ENCODE measurements at places on chromosomes 3 and 15.

DNA sequence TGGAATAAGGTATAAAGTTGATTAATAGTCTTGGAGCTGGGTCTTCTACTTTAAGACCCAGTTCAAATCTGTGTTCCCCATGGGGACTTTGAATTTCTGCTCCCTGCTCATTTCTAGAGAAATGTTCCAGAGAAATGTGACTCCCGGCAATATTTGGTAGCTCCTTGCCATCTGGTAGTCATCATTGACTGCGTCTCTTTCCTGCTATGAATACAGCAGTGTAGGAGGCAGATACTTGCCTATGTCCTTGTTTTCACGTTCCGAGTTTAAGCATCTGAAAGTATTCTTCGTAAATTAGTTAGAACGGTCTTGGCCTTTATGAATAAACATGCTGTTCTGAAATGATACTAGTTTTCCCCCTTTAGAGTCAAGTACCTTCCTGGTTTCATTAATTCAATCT is 352.9 kb downstream of the PTPRG start:
- DNase-seq, result no peak

DNA sequence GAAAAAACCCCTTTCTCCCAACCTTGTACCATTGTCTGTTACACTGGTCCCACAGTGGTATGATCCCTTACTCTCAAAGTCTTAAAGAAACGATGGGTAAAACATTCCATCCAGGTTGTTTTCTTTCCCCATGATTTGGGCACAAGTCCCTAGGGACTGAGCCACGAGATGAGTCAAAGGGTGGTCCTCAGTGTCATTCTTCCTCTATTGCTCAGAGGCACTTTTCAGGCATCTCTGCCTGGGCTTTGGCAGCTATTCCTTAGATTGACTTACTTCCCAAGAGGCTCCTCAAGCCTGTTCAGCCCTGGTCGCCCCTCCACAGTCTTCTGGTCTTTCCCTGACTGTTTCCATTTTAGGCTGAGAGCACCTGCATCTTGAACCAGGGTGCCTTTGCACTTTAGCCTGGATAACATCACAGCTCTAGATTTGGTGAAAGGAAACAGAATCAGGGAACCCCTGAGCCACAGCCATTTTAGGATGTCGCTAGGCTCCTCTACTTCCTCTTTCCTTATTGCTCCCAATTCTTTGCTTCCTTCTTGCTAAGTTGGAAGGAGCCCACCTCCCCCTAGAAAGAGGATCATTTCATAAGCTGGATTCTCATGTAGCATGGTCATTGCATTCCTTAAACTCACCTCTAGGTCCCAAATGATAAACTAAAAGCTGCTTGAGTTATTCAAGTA is 131.0 kb upstream of the TPRG1 start:
- DNase-seq, result no peak

- no peak for DNase-seq
Measured at GRCh38 chr15:70407955-70408354, 310.2 kb upstream of the TLE3 start.

- DNase-seq, result no peak
Measured at GRCh38 chr3:172752651-172753050, 2.1 kb downstream of the ECT2 start.

DNA sequence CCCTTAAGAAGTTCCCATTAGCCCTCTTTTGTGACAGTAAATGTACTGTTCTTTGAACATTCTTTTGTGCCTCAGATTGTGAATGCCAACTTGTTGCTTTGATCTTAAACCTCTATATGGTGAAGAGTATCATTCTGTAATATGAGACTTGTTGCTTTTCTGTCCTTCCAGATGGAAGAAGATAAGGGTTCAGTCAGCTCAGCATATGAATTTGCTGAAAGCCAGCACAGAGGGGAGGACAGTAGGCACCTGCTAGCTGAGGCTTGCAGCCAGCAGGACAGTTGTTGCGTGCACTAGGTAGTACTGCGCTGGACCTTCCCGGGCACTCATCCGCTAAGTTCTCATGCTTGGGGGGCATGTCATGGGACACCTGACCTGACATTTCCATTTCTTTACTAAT is 74.7 kb downstream of the DCUN1D1 start:
- no peak for DNase-seq

- DNase-seq, result no peak
Measured at GRCh38 chr3:46900007-46900292, 22.4 kb downstream of the PTH1R start.

- DNase-seq, result no peak
Measured at GRCh38 chr15:27292641-27293040, 321.7 kb downstream of the GABRG3 start.

GRCh38 chr3:46979958-46980497 is 562 bp downstream of the NBEAL2 start:
- no peak for DNase-seq

DNA sequence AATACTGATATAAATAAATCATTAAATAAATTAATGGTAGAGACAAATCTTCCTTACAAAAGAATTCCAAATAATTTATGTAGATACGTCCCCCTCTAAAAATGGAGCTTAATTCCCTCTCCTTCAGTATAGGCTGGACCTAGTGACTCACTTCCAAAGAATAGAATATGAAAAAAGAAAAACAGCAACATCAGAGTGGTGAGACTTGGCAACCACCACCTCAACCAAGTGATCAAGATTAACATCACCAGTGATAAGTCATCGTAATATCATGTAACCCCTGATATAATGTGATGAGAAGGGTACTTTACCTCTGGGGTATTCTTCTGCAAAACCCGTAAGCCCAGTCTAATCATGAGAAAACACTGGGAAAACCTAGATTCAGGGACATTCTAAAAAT is 13.4 kb downstream of the GOLGB1 start:
- no peak for DNase-seq

- no peak for DNase-seq
Measured at GRCh38 chr15:32099956-32100684, 69.8 kb downstream of the CHRNA7 start.

GRCh38 chr3:187567661-187568121 is 102.5 kb downstream of the SST start:
- DNase-seq, result no peak

DNA sequence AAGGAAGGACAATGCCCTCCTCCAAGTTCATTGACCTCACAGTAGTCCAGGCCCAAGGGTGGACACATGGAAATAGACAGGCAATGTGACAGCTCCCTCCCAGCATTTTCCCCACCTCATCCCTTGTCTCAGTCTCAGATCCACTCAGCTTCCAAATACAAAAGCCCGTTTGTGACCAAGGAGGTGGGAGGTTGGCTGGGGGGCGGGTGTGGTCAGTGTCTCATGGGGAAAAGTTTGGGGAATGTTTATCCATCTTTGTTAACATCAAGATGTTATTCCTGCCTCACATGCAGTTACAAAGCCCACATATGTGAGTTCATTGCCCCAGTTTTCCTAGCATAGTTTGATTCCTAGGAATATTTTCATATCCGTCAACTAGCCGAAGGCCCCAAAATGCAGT is 338.5 kb upstream of the PPP2R3A start:
- DNase-seq, result no peak

DNA sequence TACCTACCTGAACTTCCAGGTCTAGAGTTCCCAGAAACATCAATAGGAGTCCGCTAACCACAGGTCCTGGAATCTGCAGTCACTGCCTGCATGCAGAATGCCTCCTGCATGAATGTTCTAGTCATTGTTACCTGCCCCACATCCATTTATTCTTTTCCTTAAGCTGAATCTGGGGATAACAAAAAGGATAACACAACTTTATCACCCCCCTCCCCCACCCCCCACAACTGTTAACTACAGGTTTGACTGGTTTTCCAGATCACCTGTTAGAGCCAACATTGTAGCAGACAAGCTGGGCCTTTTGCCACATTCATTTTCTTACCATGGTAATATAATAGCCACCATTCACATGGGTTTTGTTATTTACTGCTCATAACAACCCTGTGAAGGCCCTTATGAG is 4.6 kb upstream of the CTSH start:
- DNase-seq, result peak; percentile 56

GRCh38 chr3:50294089-50294488 is 1.9 kb upstream of the IFRD2 start:
- DNase-seq, result peak; percentile 28

DNA sequence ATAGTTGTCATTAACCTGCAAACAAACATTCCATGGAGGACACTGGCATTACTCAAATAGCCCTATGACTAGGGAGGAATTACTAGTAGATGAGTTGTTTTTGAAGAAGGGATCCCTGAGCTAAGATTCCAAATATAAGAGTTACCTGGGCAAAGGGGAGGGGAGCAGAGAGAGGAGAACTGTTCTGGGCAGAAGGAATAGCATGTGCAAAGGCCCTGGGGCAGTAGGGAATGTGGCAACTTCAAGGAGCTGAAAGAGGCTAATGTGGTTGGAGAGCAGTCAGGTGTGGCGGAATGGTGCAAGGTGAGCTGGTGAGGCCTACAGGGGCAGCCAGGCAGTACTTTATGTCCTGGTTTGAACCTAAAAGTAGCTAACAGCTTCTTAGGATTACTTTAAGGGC is 5.8 kb upstream of the IL17RD start:
- DNase-seq, result no peak

- DNase-seq, result peak; percentile 40
Measured at GRCh38 chr15:25185156-25185710, 230.4 kb downstream of the SNRPN start.

DNA sequence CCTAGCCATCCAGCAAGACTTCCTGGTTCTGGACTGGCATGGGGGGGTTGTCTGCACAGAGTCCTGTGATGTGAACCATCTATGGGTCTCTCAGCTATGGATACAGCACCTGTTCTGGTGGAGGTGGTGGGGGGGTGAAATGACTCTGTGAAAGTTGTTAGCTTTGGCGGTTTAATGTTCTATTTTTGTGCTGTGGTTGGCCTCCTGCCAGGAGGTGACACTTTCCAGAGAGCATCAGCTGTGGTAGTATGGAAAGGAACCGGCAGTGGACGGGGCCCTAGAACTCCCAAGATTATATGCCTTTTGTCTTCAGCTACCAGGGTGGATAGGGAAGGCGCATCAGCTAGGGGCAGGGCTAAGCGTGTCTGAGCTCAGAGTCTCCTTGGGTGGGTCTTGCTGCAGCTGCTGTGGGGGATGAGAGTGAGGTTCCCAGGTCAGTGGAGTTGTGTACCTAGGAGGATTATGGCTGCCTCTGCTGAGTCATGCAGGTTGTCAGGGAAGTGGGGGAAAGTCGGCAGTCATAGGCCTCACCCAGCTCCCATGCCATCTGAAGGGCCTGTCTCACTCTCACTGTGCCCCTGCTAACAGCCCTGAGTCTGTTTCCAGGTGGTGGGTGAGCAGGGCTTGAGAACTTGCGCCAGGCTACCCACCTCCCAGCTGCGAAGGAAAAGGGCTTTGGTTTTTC is 7.1 kb upstream of the LARS2 start:
- DNase-seq, result no peak

- no peak for DNase-seq
Measured at GRCh38 chr3:160949460-160949859, 155.7 kb downstream of the B3GALNT1 start.

Measured in islet precursor cell (in vitro differentiated cells).